IMR-90 (cell line): ENCODE measurements at places on chromosomes 1 and 21. TPM values are rescaled to one million over a fixed set of nuclear protein-coding genes. Genes with fewer than 3 reads are reported as not detected.

Gene ANGPTL3
- not detected in 2 replicates for total RNA-seq

Gene CCDC190
- 0.28 and 0.36 TPM in 2 replicates for total RNA-seq

Gene TMEM82
- not detected in 2 replicates for total RNA-seq

Gene DNM3
- total RNA-seq: 0.36 and 0.83 TPM in 2 replicates

Gene C1orf87
- not detected in 2 replicates for total RNA-seq

DNA sequence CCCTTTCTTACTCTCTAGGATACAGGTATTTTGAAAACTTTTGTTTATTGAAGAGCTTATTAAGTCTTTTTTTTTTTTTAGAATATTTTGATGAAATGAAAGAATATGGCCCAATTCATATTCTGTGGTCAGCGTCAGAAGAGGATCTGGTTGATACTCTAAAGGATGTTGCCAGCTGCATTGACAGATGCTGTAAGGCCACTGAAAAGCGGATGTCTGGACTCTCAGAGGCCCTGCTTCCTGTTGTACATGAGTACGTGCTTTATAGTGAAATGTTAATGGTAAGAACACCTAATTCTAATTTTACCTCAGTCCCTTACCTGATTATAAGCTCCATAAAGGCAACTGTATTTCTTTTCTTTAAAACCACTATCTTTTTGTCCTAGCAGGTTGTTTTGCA lies 37.1 kb downstream of the SNX7 start:
- no peak for DNase-seq

DNA sequence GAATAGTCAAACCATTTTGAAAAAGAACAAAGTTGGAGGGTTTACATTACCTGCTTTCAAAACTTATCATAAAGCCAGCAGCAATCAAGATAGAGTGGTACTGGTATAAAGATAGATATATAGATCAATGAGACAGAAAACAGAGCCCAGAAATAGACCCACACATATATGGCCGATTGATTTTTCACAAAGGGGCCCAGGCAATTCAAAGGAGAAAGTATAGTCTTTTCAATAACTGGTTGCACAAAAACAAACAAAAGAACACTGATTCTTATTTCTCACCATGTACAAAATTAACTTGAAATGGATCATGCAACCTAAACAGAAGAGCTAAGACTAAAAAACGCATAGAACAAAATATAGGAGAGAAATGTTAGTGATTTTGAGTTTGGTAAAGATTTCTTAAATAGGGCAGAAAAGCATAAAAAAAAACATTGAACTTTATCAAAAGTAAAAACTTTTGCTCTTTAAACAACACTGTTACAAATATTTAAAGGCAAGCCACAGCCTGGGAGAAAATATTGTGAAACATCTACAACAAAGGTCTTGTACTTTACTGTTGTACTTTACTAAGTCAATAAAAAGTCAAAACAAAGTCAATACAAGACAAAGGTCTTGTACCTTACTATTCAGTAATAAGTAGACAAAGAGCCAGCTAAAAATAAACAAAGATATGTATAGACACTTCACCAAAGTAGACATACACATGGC lies 50.2 kb downstream of the ST3GAL3 start:
- no peak for DNase-seq
